Right renal cortex interstitium (tissue), 3 donors: ENCODE measurements at places on chromosomes 12 and 14.

- no peak for DNase-seq
Observed at GRCh38 chr14:98198385-98198784, 1073.6 kb downstream of the BCL11B start.

DNA sequence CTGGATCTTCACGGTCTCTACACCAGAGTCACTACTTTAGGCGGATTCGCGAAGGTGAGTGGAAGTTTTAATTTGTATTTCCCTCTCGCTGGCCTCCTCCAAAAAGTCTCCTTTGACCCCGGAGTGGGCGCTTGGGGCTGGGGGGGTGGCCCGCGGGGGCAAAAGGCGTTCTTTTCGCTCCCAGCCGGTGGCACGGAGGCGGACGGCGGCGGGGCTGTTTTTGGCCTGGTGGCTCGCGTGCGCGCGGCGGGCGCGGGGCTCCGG lies 510 bp downstream of the ARID2 start:
- DNase-seq, result no peak

GRCh38 chr14:103686831-103687485 lies 28.3 kb downstream of the XRCC3 start:
- DNase-seq, result no peak

DNA sequence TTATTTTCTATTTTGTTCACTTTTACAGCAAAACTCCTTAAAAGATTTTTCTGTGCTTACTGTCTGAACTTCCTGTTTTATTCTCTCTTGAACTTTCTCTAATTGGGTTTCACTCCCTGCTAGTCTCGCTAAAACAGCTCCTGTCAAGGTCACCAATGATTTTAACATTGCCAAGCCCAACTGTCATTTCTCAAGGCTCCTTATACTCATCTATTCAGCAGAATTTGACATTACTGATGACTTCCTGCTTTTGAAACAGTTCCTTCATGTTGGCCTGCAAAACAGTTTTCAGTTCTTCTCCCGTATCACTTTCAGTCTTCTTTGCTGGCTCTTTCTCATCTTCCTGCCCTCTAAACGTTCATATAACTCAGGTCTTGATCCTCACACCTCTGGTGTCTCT lies 268.5 kb upstream of the USP15 start:
- no peak for DNase-seq

DNA sequence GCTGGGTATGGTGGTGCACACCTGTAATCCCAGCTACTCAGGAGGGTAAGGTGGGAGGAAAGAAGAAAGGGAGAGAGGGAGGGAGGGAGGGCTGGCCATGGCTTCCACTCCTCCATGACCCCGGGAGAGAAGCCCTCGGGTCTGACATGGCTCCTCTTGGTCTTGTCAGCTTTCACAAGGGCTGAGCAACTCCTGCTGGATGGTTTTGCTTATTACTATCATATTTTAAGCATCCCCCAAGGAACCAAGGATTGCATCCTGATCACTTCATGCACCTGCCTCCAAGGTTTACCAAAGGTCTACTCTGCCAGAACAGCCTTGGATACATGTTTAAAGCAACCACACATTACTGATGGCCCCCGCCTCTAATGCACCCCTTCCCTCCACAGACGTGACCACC lies 28.0 kb upstream of the NCOR2 start:
- DNase-seq, result no peak

- DNase-seq, result no peak
Observed at GRCh38 chr12:3243376-3244084, 166.4 kb downstream of the TSPAN9 start.

GRCh38 chr14:52950898-52951680 lies at the start of gene FERMT2:
TSS of gene FERMT2 (minus strand) at chr14:52951050. CDS start at chr14:52950568, 482 bp downstream.
- peak; percentile 48 for DNase-seq

- no peak for DNase-seq
Observed at GRCh38 chr12:25052196-25052913, 103.5 kb upstream of the BCAT1 start.

GRCh38 chr12:69105101-69105962 lies 134.0 kb upstream of the CPSF6 start:
- peak; percentile 63 for DNase-seq

DNA sequence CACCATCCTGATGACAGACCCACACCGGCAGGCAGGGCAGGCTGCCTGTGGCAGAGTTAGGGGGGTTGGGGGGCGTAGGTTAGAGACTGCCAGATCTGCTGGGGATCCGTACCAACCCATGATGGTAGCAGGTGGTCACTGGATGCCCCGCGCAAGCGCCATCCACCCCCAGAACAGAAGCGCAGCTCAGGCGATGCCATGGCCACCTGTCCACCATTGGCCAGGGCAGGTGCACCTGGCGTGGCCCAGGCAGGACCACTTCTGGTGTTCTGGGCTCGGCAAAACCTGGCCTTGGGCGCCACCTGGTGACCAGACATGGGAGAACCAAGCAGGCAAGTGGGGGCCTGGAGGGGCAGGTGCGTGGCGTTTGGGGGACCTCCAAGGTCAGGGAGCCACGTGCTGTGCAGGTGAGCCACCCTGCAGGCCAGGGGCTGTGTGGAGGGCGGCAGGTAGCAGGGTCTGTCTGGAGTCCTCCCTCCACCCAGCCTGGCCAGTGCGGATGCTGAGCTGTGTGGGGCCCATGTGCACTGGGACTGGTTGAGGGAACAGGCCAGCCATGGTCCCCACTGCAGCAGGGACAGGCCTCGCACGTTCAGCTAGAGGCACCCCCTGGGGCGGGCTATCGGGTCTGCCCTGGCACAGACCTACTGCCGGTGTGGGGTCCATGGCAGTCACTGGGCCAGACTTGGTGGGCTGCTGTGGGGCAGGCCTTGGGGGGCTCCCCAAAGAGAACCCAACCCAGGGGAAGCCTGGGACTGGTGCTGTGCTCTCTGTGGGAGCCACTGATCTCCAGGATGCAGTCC lies 15.6 kb downstream of the BAG5 start:
- DNase-seq, result no peak

- DNase-seq, result no peak
Observed at GRCh38 chr12:68480526-68480925, 130.2 kb upstream of the RAP1B start.

GRCh38 chr12:15899282-15899870 lies 11.8 kb upstream of the DERA start:
- no peak for DNase-seq

- DNase-seq, result no peak
Observed at GRCh38 chr14:49921401-49921800, 28.5 kb downstream of the ARF6 start.

GRCh38 chr12:42686514-42687172 lies 97.1 kb upstream of the PRICKLE1 start:
- no peak for DNase-seq

DNA sequence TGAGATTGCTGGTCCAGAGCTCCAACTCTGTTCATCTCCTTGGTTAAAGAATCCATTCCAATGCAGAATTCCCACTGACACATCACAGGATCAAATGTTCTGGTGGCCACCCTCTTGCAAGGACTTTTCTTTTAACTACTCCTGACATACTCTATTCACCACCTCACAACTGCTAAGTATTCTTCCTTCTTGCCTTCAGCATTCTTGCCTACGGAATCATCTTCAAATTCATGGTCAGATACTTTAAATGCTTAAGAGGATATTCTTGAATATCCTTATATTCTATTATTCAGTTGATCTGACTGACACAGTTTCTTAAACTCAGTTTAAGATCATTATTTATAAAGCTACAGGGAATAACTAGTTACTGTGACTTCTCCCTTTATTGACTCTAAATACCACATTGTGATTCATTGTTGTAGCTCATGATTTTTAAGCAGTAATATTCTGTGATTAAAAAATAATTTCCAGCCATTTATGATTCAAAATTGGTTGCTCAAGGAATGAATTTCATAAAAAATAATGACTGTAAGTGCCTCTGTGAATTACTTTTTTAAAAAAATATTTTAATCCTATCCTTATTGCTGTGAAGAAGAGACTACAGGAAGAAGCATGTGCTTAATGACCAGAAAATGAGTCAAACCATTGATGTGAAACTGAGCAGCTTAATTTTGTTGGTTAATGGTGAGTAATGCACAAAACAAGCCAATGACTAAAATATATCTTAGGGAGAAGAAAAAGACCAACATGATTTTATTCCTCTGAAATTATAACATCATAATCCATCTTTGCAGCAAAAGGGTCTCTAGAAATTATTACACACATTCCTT lies 207.1 kb downstream of the PIK3C2G start:
- no peak for DNase-seq

DNA sequence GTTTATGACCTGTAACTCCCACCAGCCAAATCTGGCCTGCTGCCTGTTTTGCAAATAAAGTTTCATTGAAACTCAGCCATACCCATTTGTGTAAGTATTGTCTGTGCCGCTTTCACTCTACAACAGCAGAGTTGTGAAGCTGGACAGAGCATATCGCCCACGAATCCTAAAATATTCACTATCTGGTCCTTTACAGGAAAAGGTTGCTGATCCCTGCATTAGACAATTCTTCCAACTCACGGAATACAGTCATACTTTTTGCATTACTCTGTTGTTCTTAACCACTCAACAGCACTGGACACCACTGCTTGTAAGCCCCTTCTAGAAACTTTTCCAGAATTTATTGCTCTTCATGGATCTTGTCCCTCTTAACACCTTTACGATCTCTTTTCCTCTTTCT lies 435.4 kb downstream of the EGLN3 start:
- DNase-seq, result no peak

- no peak for DNase-seq
Observed at GRCh38 chr14:22886500-22887259, 3.7 kb downstream of the REM2 start.

GRCh38 chr12:75815756-75816155 lies 215.8 kb downstream of the PHLDA1 start:
- DNase-seq, result no peak

GRCh38 chr12:94930216-94930654 lies 73.3 kb downstream of the NDUFA12 start:
- DNase-seq, result no peak

DNA sequence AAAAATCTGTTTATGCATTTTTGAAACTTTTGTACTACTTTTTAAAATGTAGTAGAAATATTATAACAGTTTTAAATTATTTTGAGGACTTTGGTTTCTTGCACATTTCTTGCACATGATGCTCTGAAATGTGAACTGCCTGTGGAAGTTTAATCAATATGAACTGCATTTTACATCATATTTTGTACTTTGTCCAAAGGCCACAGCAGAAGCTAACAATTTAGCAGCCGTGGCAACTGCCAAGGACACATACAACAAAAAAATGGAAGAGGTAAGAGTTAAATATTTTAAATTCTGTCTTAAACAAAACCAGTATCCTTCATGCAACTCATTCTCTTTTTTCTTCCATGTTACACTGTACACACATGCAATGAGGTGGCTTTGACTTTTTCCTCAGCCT lies 45.1 kb downstream of the SAV1 start:
- no peak for DNase-seq

- DNase-seq, result no peak
Observed at GRCh38 chr12:80470403-80470802, 26.4 kb downstream of the PTPRQ start.

DNA sequence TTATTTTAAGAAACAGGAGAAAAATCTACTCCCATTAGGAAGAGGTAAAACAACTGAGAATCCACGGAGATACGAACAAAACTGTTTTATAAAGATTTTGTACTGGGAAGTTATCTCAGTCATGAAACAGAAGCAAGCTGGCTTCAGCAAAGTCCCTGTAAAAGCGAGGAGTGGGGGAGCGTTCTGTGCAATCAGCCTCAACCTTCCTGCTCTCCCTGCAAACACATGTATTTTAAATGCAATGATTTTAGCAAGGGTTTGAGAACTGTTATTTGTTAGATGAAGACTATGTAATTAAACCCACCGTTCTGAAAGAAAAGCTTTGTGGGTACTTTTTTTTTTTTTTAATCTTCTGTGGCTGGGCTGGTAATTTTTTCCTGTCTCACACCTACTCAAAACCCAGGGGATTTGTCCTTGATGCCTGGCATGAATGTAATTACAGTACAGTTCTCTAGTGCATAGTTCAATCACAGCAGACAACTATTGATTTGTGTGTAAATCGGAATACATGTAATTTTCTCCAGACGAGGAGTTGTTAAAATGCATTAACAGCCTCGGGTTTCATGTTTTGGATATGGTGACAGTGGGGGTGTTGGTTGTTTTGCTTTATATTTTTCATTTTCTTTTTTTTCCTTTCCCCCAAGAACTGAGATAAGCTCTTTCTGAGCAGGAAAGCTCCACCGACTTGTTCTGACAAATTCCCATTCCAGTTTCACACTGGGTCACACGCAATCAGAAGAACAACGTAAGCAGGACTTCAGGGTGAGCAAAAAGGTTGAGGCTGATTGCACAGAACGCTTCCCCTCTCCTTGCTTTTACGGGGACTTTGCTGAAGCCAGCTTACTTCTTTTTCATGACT lies 153.6 kb downstream of the PHLDA1 start:
- DNase-seq, result no peak

GRCh38 chr14:105944632-105945610 lies 418.5 kb downstream of the TMEM121 start:
- no peak for DNase-seq

DNA sequence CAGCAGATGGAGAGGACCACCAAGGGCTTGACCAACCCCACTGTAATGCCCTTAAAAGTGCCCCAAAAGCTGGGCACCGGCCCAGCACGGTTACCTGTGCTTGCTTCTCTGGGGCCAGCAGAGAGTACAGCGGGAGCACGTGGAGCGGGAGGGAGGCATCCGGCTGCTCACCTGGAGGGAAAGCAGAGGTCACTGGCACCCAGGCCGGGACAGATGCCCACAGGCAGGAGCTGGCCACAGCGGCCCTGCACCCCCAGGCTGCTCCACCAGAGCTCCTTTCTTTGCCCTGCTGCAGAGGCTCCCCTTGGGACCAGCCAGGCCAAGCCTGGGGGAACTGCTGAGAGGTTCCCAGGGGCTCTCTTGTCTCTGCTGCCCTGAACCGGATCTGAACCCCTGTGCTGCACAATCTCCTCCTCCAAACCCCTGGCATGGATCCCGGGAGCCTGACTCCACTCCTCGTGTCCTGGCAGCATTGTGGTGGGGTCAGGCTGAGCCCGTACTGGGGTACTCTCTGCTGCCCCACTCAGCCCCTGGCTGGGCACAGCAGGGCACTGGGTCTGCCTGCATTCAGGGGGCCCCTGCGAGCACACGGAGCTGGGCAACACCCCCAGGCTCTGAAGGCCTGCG lies 24.0 kb downstream of the DHX37 start:
- DNase-seq, result no peak

GRCh38 chr12:94553875-94554274 lies 94.2 kb upstream of the CEP83 start:
- DNase-seq, result no peak

DNA sequence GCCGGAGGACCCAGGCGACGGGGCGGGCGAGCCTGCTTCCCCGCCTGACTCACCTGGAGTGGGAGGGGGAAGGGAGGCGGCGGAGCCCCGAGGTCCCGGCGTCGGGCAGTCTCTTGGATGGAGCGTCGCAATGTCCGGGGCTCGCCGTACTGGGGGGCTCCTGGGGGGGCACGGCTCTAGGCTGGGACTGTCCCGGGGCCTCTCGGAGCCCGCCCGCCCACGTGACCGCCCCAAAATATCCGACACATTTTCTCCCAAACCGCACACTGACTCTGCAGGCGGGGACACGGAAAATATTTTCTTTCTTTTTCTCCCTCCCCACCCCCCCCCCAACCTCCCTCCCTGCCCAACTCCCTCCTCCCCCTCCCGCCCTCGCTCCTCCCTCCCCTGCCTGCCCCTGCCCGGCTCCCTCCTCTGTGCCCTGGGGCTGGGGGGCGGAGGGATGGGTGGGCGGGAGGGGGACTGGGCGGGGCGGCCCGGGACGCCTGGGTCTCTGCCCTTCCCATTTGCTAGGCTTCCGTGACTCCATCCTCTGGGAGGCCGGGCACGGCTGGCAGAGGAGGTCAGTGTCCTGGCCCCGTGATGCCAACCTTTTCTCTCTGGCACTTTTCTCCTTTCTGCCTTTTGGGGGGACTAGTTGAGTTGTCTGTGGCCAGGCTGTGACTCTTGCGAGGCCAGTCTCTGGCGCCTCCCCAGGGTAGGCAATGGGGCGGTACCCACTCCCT lies at the start of gene RARG:
TSS of gene RARG (minus strand) at position 289 of the 725 bp plus-strand sequence. CDS start 4,664 bp downstream, outside the sequence.
- no peak for DNase-seq
